Activated T-cell treated with anti-CD3 and anti-CD28 coated beads, Interleukin-2, amount 50 U/mL, for 48 hours (primary cell): ENCODE measurements at places on chromosomes 16 and 17.

DNA sequence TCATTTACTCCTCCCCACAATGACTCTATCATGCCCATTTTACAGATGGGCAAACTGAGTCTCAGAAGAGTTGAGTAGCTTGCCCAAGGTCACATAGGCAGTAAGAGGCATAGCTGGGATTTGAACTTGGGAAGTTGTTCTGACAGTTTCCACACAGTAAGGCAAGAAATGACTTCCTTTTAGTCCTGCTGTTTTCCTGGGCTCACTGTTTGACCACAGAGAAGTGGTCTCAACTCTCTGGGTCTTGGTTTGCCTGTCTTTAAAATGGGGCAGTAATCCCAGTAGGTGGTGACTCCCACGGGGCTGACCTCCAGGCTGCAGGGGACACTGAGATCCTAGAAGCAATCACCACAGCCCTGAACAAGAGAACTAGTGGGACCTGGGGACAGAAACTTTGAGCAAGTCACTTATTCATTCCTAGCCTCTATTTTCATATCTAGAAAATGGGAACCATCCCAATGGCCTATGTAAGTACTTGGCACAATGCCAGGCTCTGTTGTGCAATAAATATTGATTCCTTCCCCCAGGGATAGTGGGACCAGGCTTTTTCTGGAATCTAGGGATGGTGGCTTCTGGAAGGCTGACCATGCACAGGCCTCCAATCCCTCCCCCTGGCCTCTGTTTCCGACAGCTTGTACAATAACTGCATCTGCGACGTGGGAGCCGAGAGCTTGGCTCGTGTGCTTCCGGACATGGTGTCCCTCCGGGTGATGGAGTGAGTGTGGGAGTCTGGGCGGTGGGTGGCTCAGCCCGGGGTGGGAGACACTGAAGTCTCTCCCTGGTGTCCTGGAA, 20.5 kb downstream of the DEXI start:
- no peak for DNase-seq

DNA sequence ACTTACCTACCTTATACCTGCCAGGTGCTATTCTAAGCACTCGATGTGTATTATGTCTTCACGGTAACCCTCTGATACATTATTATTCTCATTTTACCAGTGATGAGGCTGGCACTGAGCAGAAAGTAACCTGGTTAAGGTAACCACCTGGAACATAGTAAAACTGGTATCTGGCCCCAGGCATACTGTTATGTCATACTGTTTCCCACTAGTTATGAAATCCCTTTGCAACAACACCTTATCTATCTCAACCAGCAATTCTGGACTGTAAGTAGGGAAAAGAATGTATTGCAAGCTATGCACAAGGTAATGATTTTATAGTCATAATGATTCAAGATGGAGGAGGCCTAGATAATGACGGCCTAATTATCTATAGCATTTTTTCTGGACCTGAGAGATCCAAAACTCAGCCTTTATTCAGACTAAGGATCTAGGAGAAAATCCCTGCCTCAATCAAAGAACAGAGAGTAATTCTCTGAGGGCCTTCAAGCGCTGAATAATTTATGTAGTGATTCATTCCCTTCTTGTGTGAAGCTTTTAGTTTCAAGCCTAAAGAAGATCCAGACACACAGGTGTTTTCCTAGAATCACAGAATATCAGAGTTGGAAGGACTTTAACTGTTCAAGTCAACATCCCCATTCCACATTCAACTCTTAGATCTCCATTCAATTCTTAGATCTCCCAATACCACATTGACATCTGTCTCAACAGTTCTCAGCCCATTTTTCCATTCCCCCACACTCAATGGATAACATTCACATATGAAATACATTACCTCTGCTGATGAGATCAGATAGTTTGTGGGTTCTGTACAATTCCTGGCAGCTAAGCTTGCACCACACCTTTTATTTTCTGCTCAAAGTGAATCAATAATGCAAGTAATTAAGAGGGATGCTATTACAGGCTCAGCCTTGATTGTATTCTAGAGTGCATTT, 14.9 kb upstream of the MMD start:
- no peak for DNase-seq

DNA sequence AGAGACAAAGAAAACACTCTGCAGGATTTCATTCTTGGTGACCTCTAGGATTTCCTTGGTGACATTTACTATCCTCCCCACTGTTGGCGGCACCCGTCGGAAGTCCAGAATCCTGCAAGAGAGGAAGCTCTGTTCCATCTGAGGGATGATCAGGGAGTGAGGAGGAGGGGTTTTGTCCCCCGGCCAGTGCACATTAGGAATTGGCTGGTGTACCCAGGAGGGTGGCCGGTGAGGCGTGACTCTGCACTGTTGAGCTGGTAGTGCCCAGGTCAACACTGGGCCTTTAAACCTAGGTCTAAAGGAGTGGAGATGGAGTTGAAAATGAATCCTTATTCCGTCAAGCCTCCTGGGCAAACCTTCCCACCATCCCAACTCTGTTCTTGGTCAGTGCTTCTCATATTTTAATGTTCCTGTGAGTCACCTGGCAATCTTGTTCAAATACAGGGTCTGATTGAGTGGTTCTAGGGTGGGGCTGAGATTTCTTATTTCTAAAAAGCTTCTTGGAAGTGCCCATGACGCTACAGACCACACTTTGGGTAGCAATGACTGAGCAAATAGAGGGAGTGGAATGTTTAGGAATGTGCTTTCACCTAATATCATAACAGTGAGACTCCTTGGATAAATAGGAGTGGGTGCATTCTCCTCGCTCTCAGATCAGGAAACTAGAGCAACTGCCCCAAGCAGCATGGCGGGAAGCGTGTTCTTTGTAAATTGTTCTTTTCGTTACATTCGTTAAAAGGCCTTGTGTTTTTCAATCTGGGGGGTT, 30.7 kb downstream of the PRKAR1A start:
- no peak for DNase-seq

- DNase-seq, result no peak
Observed at GRCh38 chr16:50238868-50239301, 27.5 kb upstream of the ADCY7 start.

DNA sequence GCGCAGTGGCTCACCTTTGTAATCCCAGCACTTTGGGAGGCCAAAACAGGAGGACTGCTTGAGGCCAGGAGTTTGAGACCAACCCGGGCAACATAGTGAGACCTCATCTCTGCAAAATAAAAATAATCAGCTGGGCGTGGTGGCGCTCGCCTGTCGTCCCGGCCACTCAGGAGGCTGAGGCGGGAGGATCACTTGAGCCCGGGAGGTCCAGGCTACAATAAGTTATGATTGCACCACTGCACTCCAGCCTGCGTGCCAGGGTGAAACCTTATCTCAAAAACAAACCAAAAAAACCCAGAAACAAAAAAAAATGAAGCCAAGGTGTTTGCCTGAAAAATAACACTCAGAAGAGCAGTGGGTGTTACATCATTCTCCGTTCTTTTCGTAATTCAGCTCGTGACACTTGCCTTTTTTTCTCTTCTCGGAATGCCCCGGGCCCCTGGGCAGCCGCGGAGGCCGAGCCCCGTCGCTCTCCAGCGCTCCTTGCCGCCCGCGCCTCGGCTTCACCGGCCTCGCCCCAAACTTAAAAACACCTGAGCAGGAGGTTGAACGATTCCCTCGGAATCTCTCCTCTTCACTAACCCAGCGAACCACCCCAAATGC, 17.0 kb downstream of the PRCD start:
- DNase-seq, result no peak

DNA sequence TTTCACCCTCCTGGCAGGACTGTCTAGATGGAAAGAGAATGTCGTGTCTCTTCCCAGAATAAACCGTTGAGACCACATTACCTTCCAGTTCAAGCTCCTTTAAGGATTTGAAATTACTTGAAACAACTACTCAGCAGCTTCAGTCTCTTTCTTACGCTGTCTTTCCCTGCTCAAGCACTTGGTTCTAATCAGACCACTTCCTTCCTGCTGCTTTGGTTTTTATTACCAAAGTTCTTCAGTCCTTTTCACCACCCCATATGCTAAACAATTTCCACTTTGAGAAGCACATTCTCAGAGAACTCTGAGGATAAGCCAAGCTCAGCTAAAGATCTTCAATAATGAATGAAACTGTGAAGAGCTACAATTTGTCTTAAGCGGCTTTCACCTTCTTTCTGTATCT, 105.4 kb downstream of the STX8 start:
- DNase-seq, result no peak

DNA sequence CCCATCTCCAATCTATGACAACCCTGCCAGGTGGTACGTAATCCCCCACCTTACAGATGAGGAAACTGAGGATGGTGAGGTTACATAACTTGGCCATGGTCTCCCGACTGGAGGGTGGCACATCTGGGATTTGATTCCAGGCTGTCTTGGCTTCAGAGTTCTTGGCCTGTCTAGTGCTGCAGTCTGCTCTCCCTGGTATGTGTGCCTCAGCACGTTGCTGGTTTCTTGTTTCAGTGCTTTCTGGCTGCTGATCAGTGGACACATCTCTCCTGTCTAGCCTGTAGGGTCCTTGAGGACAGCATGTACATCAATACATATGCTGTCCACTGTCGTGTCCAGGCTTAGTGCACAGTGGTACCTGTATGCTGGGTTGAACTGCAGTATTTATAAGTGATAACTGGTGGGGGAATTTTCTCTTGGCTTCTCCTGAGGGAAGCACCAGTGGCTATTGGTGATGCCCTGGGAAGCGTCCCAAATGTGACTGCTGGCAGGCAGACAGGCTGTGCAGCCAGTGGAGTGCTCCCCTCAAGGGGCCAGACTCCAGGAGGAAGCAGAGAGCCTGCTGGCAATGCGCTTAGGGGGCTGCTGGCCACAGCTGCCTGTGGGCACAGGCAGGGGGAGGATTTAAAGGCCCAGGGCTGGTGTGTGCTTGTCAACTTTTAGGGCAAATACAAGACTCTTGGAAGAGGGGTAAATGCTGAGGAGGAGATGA, 14.4 kb downstream of the CTRL start:
- no peak for DNase-seq

GRCh38 chr17:27657620-27658019, 26.6 kb downstream of the LGALS9 start:
- DNase-seq, result no peak

- no peak for DNase-seq
Observed at GRCh38 chr16:86806838-86807351, 228.5 kb downstream of the FOXL1 start.

DNA sequence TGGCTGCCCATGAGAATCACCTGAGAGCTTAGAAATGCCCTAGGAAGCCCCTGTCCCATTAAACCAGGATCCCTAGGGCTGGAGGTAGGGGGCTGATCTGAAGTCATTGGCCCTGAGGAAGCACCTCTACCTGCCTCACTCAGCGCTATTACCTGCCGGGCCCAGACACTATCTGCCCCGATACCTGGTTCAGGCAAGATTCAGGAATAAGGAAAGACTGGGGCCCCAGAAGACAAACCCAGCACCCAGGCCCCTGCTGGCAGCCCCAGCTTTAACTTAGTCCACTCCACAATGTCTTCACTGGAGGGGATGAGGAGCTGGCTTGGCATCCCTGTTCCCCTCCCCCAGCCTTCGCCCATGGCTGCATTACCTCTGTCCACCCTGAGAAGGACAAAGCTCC, 126.3 kb downstream of the GAS7 start:
- no peak for DNase-seq

- no peak for DNase-seq
Observed at GRCh38 chr17:33941744-33942143, 313.3 kb upstream of the CCL2 start.

DNA sequence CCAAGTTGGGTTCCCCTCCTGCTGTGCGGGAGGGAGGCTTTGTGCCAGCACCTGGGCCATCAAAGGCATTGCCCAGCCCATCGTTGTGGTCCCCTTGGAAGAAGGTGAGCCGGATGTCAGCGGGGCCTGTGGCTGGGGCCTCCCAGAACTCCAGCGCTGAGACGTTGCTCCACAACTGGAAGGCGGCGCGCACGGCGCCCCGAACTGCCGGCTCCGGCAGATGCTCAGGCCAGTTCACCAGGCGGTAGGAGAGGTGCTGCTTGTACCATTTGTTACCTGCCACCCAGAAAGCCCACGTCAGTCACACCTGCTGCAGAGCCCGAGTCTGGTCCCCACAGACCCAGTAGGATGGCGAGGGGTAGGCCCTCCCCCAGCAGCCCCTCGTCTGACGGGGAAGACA, 12.4 kb downstream of the C17orf50 start:
- DNase-seq, result no peak

GRCh38 chr17:82419540-82419939, 1.2 kb upstream of the OGFOD3 start:
- DNase-seq, result no peak

DNA sequence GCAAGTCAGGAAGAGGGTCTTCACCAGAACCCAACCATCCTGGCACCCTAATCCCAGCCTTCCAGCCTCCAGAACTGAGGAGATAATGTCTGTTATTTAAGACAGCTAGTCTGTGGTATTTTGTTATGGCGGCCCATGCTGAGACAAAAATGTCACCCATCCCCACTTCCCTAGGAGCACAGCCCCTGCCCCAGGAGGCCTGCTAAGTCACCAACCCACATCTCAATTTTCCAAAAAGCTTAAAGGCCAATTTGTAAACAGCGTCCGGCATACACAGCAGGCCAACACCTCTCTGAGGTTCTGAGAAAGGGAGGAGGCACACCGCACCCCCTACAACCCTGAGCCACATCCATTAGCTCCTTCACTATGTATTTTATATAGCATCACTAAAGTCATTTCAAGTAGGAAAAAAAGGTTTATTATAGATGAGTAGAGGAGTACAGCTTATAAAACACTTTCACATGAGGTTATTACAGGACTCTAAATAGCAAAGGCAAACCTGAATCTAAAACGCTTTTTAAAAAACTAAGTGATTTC, 6.9 kb downstream of the TMEM170A start:
- no peak for DNase-seq

- no peak for DNase-seq
Observed at GRCh38 chr16:14148016-14148415, 76.9 kb downstream of the MRTFB start.

- DNase-seq, result no peak
Observed at GRCh38 chr16:14120335-14120734, 49.2 kb downstream of the MRTFB start.

GRCh38 chr17:70677783-70678647, 508.7 kb downstream of the KCNJ2 start:
- DNase-seq, result no peak

- peak; percentile 54 for DNase-seq
Observed at GRCh38 chr17:47810200-47810821, 11.3 kb downstream of the OSBPL7 start.

DNA sequence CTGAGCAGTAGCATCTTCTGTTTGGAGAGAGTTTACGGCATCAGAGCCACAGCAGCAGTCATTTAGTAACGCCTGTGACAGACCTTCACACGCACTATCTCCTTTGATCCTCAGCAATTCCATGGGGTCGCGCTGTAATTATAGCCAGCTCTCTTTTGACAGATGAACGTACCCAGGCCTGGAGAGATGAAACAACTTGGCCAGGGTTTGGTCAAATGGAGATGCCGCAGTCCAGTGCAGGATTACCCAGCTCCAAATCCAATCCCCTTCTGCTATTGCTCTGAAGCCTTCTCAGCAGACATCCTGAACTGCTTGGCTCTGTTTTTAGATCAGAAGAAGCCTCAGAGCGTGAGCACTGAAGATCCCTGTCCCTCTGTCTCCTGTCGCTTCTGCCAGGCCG, 83.9 kb downstream of the SOX9 start:
- DNase-seq, result no peak

GRCh38 chr17:79977161-79977631, 58.5 kb downstream of the TBC1D16 start:
- DNase-seq, result no peak

GRCh38 chr17:29256735-29257466, 10.2 kb downstream of the CRYBA1 start:
- no peak for DNase-seq
